Urinary bladder (tissue), 4 donors: ENCODE measurements at places on chromosomes 3 and 15. TPM values are rescaled to one million over a fixed set of nuclear protein-coding genes. Genes with fewer than 3 reads are reported as not detected.

The LIPH gene
- 2.8 TPM for polyA plus RNA-seq

The SPINT1 gene
- 17.4 TPM for polyA plus RNA-seq

The SI gene
- polyA plus RNA-seq = not detected

The SLC12A1 gene
- polyA plus RNA-seq = 0.06 TPM

The ALDH1L1 gene
- 24.0 TPM for polyA plus RNA-seq

The VGLL3 gene
- polyA plus RNA-seq = 5.7 TPM

The RTP3 gene
- polyA plus RNA-seq = not detected

The TPRG1 gene
- polyA plus RNA-seq = 1.2 TPM

The PRTG gene
- 0.68 TPM for polyA plus RNA-seq

The XRN1 gene
- 8.5 TPM for polyA plus RNA-seq

The PRKCD gene
- 23.8 TPM for polyA plus RNA-seq

The GOLGA6L10 gene
- polyA plus RNA-seq = 1.1 TPM
